Breast epithelium (tissue), 4 donors: ENCODE measurements at places on chromosomes 1 and 21.
A peak's percentile ranks its signal among the peaks of the same experiment; 100 is the strongest.

DNA sequence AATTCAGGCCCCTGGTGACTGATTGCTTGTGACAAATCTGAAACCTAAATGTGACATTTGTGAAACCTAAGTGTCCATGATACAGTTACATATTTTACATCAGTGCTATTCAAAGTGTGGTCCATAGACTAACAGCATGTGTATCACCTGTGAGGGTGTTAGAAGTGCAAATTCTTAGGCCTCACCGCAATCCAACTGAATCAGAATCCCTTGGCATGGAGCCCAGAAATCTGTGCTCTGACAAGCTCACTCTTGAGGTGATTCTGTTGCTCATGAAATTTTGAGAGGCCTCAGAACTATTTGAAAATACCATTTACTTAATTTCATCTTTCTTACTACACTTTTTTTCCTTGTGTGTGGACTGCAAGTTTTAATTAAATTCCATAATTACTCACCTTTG is 587.9 kb downstream of the ADGRL2 start:
- DNase-seq, result peak; percentile 43

GRCh38 chr1:218778257-218779126 is 395.2 kb upstream of the LYPLAL1 start:
- no peak for DNase-seq

GRCh38 chr21:41170442-41170841 is 2.5 kb downstream of the BACE2 start:
- DNase-seq, result peak; percentile 35

- DNase-seq, result no peak
Observed at GRCh38 chr21:42348762-42349161, 2.0 kb downstream of the TFF2 start.

DNA sequence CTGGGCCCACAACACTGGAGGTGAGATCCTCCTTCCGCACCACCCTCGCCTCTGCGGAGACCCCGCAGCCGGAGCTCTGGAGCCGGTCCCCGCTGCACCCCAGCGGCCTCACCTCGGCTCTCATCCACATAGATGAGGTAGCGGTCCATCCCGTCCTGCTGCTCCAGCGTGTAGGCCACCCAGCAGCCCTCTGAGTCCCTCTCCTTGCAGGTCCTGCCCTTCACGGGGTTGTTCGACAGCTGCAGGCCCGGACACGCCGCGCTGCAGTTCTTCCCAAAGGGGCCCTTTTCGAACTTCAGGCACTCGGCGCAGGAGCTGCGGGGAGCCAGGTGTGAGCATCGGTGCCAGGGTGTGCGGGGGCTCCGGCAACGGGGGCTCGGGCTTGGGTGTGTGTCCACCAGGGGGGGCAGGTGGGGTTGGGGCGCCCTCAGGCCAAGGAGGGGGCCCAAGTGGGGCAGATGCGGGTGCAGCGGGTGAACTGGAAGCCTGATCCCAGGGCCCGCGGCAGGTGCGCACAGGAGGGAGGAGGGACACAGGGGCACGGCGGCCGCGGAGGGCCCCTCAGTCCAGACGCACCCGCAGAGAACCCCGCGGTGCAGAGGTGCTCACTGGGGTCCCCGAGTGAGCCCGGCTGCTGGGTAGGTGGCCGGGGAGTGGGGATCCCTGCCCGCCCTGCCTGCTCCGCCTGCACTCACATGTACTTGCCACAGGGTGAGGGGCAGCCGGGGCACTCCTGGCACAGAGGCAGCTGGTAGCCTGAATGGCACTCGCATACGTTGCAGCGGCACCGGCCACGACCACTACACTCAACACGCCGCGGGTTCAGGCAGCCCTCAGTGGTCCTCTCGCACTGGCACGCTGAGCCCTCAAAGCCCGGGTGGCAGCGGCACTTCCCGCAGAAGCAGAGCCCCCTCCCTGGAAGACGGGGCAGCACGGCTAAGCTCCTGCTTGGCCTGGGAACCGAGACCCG is 15.4 kb upstream of the PTTG1IP start:
- DNase-seq, result no peak

- no peak for DNase-seq
Observed at GRCh38 chr1:210482945-210483617, 154.4 kb downstream of the HHAT start.

DNA sequence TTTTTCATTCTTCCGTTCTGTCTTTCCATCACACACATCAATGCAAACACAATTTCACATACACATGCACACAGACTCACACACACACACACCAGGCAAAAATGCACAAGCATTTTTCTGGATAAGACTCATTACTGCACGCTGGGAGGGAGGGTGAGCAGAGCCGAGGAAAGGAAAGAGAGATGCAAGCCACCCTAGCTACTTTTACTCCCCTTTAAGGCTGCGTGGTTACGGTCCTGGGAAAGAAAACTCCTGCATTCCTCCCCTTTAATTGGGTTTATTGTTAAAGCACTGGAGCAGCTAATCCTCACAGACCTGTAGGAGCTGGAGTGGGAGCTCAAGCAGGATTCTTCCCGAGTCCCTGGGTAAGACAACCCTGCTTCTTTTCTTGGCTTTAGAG is at the start of gene CAMK1G:
Gene CAMK1G (plus strand): TSS at position 307 of the 400 bp plus-strand sequence. CDS start 11,270 bp downstream, outside the sequence.
- DNase-seq, result no peak
